ENCODE measurements at places on chromosomes 6 and 20.

- DNase-seq, result no peak
Observed at GRCh38 chr6:10170816-10171215, 244.1 kb downstream of the TFAP2A start.

DNA sequence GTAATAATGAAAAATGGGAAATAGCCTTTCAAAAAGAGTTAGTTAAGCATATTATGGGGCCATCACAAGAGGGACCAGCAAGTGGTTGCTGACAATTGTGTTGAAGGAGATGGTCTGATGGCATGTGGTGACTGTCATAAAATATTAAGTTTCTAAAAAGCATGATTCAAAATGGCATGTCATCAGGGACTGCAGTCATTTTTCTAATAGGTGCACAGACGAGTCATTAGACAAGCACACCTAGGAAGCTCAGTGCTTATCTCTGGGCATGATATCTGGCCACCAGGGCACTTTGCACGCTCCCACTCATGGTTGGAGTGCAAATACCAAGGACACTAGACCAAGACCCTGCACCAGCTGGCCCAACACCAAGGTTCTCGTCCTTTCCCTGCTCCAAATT is 226.5 kb downstream of the ANKRD60 start:
- DNase-seq, result no peak

- no peak for DNase-seq
Observed at GRCh38 chr20:24011282-24011681, 22.7 kb upstream of the GGTLC1 start.

- no peak for DNase-seq
Observed at GRCh38 chr20:4820806-4821518, 99.3 kb downstream of the PRND start.

- DNase-seq, result no peak
Observed at GRCh38 chr6:105600336-105601260, 197.7 kb upstream of the PREP start.

GRCh38 chr6:150263765-150264404 is 104.9 kb upstream of the IYD start:
- no peak for DNase-seq

DNA sequence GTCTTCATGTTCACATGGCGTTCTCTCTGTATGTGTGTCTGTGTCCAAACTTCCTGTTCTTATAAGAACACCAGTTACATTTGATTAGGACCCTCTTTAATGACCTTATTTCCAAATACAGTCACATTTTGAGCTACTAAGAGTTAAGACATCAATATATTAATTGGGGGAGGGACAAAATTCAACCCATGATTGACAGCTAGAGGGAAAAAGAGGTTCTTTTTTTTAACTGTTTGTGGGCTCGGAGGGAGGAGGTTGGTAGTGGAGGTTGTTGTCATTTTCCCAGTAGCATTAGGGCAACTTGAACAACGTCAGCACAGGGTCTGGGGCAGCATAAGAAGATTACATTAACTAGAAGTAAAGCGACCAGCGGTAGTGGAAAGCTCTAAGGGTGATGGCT is 2.3 kb upstream of the GMDS start:
- no peak for DNase-seq
